ENCODE measurements at places on chromosomes 4 and X.
A peak's percentile ranks its signal among the peaks of the same experiment; 100 is the strongest.

DNA sequence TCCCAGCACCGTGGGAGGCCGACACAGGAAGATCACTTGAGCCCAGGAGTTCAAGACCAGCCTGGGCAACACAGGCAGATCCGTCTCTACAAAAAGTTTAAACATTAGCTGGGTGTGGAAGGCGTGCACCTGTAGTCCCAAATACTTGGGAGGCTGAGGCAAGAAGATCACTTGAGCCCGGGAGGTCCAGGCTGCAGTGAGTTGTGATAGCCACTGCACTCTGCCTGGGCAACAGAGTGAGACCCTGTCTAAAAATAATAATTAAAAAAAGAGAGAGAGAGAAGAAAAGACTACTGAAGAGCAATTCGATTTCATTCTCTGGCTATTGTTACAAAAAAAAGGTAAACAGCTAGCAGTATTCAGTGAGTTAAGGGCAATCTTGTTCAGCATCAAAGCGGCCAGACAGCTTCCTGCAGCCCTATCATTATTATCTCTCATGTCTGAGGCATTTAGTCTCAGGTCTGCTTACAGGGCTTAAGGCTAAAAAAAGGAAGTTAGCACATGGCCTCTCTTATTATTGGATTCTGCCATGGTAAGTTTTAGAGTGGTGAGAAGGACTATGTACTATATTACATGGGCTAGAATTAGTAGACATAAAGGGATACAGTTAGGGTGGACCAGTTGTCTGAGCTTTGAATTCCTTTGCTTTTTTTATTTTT, 37.9 kb downstream of the ARHGEF6 start:
- DNase-seq: no peak

GRCh38 chr4:54525602-54526001, 132.2 kb upstream of the KIT start:
- DNase-seq: peak; percentile 96

GRCh38 chr4:99540277-99540939, 23.4 kb downstream of the TRMT10A start:
- DNase-seq: no peak

GRCh38 chr4:53098681-53099121, 236.6 kb downstream of the RASL11B start:
- DNase-seq: no peak

GRCh38 chr4:70239131-70239883, 3.1 kb upstream of the CSN3 start:
- DNase-seq: no peak

- no peak for DNase-seq
Observed at GRCh38 chr4:58514299-58514698, 1404.1 kb upstream of the IGFBP7 start.

DNA sequence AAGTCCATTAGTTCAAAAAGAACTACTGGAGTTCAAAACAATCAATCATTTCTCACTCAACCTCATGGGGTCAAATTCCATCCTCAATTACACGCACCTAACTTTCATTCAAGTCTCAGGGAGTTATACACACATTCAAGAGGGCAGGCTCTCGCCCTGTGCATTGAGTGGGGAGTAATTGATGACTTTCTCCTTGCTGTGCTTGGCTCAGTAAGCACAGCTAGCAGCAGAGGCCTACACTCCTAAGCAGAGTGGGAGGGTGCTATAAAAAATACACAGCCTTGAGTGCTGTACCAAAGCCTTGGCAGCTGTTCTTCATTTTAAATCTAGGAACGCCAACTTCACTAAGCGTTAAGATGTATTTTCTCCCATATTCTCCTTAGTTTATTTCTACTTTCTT, 958.3 kb upstream of the ADGRL3 start:
- no peak for DNase-seq

DNA sequence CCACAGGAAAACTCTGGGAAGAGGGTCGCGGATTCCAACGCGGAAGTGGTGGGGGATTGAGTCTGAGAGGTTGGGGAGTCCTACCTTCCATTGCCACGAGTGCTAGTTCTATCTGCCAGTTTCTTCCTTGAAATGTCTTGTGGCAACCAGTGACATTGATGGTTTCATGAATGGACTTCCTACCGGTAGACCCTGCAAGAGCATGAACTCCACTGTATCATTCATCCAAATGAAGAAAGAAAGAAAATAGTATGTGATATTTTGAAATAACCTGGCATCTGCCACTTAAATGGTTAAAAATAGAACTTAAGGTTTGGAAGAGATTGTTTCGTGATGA, 1.1 kb upstream of the SLC10A7 start:
- DNase-seq: no peak

GRCh38 chrX:31356275-31357212, 284.7 kb upstream of the FTHL17 start:
- DNase-seq: no peak

DNA sequence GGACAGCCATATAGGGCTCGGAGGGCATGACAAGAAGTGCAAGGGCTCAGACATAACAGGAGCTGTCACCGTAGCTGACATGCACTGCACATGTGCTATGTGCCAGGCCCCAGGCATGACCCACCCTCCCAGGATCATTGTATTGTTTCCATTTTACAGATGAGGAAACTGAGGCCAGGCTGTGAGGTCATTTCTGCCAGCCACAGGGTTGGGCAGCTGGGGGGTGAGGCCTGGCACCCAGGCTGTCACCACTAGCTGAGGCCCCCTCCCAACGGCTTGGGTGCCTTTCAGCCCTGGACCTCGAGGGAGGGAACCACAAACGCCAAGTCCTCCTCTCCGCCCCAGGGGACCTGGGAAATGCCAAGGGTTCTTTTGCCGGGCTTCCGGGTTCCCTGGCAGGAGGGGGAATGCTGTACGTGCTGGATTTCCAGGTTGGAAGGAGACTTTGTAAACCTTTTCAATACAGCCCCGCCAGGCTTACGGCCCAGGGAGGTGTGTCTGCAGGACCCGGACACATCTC, 12.6 kb downstream of the TREX2 start:
- no peak for DNase-seq

DNA sequence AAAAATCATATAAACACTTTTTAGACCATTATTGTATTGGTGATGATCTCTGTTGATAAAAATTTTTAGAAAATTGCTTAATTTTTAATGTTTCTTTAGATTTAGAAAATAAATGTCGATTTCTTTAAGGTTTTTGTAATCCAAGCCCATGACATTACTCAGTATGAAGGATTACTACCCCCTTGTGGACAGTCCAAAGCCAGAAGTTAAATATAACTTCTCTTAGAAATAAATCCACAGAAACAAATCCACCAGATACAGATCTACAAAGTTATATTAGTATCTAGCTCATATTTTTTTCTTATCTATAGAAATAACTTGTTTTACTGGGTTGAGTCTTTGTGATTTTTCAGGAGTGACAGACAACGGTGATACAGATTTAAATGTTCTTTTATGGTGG, 18.9 kb downstream of the TIFA start:
- no peak for DNase-seq

DNA sequence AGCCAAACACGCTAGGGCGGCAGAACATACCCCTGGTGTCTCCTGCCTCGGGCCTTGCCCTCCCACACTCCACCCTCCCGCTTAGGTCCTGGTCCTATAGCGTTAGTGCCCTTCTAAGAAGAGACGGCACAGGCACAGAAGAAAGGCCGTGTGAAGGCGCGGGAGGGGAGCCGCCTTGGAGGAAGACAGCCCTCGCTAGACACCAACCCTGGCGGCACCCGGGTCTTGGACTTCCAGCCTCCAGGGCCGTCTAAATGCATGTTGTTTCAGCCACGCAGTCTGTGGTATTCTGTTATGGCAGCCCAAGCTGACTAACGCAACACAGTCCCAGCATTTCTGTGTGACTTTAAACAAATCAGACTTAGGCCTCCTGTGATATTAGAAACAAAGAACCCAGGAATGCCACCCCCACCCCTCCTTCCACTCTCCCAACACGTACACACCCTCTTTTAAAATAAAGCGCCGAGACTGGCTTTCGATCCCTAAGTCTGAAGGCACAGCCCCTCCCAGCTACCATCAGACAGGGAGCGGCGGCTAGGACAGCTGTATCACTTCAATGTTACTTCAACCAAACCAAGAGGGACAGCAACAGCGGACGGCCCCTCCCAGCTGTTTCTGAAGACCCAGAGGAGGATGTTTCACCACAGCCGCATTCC, 128.0 kb downstream of the AFAP1 start:
- no peak for DNase-seq

GRCh38 chrX:68669094-68669860, 21.8 kb downstream of the STARD8 start:
- peak; percentile 95 for DNase-seq

DNA sequence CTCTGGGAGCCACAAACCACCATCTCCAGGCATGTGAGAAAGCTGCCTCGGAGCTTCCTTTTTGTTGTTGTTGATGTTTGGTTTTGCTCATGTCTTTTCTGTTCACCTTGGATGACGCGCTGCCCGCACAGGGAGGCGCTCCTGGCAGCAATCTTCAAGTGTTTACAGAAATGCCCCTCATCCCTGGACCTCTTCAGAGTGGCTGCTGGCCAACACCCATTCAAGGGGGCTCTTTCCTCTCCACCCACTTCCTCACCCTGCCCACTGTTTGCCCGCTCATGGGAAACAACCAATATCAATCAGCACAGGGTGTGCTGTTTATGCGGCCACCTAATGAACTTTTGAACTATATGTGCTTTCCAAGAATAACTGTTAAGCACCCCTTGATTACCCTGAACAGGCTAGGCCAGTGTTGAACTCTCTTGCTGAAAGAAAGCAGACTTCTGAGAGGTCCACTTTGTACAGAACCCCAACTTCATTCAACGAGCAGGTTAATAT, 355.1 kb upstream of the CLNK start:
- no peak for DNase-seq

- DNase-seq: no peak
Observed at GRCh38 chr4:89482926-89483595, 175.5 kb upstream of the GPRIN3 start.

GRCh38 chrX:132716006-132716405, 227.2 kb upstream of the MBNL3 start:
- no peak for DNase-seq

DNA sequence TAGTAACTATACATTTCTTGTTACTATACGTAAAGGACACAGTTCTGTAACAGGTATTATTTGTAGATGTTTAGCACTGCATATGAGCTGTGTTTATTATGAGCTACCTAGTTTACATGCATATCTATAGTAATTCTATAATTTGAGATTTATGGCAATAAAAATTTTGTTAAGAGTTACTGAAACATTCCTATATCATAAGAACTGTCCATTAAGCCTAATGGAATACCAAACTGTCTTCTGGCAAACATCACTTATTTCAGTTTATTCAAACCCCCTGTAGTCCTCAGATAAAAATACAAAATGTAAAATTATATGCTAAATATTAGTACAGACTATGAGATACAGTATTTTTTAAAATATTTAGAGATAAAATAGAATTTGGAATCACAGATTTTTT, 205.2 kb downstream of the ADGRL3 start:
- no peak for DNase-seq

DNA sequence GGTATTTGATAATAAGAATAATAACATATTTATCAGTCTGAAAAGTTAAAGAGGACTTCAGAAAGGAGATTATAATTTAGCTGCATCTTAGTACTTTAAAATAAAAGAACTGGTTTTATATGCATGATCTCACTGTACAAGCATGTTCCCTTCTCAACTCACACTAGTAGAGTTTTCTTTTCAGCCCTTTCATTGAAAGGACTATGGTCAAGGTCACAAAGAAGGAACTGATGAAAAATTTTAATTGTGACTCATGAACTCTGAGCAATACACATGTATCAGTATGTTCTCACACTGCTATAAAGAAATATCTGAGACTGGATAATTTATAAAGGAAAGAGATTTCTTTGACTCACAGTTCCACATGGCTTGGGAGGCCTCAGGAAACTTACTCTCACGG, 73.7 kb upstream of the NDST4 start:
- DNase-seq: no peak

DNA sequence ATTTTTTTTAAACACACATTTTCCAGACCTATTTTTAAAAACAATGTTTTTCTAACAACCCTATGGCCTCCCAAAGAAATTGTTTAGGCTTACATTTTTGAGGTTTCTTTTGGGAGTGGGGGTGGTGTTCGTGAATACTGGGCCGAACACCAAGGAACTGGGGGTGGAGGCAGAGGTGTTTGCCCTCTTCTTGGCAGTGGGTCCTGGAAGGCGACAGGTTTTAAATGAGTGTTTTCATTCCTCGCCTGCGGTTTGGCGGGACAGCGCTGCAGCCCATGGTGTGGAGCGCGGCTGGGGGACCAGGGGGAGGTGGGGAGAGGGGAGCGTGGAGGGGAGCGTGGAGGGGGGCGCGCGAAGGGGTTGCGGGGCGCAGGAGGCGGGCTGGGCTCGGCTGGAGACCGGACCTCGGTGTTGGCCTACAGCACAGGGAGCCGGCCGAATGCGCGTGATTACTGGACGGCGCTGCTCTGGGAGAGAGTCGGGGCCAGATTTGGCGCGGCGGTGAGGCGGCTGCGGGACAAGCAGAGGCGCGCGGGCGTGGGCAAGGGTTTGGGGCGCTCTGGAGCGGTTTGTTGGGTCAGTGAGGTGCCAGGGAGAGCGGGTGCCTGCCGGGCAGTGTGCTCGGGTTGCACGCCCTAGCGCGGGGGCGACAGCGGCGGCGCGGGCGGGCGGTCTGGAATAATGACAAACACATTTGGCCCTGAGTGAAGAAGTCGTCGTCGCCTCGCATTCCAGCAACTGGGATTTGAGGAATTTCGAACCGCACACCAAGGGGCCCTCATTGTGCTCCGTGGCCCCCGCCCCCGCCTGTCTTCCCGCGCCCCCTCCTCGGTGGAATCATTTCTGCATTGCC, 764 bp downstream of the PDGFRA start:
- peak; percentile 68 for DNase-seq

GRCh38 chr4:113960684-113961321, 18.6 kb downstream of the ARSJ start:
- no peak for DNase-seq

- no peak for DNase-seq
Observed at GRCh38 chrX:28223469-28223868, 242.2 kb upstream of the DCAF8L1 start.

- DNase-seq: no peak
Observed at GRCh38 chr4:9880406-9881197, 99.2 kb downstream of the DRD5 start.

Measured in islet precursor cell (in vitro differentiated cells).